ENCODE measurements at places on chromosomes 1 and 21.

GRCh38 chr1:24828887-24829192 lies 83.6 kb downstream of the CLIC4 start:
- H3K27ac ChIP-seq = no peak overlapping the region
- no peaks in the 10 kb centered on the region for H3K27me3 ChIP-seq
- H3K4me3 ChIP-seq = no peak overlapping the region
- H3K4me1 ChIP-seq = no peaks in the 10 kb centered on the region
- DNase-seq = no peak

DNA sequence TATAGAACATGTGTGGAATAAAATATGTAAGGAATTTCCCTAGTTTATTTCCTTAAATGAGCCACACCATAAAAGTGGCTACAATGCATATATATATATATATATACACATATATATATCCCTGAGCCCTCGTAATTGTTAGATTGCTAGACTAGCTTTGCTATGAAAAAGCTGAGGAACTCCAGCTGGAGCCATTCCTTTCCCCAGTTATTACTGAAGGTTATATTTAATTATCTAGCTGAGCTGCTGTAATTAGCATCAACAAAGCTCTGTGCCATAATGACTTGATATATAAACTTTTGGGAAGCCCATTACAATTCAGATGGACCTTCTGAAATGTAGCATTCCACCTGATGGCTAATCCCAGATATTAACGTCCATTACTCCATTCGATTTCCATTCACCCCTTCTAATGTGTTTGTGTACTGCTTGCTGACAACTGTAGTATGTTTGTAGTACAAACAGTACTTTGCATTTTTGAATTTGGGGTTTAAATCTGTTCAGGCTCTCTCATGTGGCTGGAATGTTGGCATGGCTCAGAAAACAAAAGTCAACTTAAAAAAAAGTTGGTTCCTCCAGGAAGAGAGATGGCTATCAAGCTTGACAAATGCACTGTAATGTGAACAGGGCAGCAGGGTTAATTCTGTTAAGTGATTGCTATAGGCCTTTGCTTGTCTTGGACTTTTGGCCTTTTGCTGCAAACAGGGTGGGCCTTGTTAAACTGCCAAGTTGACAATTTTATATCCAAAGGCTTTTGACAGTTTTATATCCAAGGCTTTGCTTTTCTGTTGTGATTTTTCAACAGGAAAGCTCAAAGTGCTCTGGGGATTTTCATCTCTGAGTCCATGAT lies 170.0 kb downstream of the LTN1 start:
- H3K4me3 ChIP-seq = no peak overlapping the region
- DNase-seq = no peak
- H3K36me3 ChIP-seq = no peaks in the 10 kb centered on the region

GRCh38 chr1:17935230-17935629 lies 172.4 kb upstream of the IGSF21 start:
- H3K36me3 ChIP-seq = no peaks in the 10 kb centered on the region
- no peaks in the 10 kb centered on the region for H3K27me3 ChIP-seq
- no peak for DNase-seq
- no peak overlapping the region for H3K4me3 ChIP-seq
- H3K4me1 ChIP-seq = no peaks in the 10 kb centered on the region

- DNase-seq = no peak
- H3K4me3 ChIP-seq = peak overlapping the region; percentile 44
- H3K27me3 ChIP-seq = no peaks in the 10 kb centered on the region
- no peaks in the 10 kb centered on the region for H3K36me3 ChIP-seq
- peak overlapping the region; percentile 81 for H3K27ac ChIP-seq
- peaks cover 47% of the 10 kb centered on the region for H3K4me1 ChIP-seq
Measured at GRCh38 chr1:247409869-247410544, 6.0 kb upstream of the NLRP3 start.

- no peak overlapping the region for H3K4me3 ChIP-seq
- no peaks in the 10 kb centered on the region for H3K27me3 ChIP-seq
- no peak overlapping the region for H3K27ac ChIP-seq
- no peak for DNase-seq
Measured at GRCh38 chr1:229822026-229822425, 196.0 kb downstream of the URB2 start.

- DNase-seq = peak; percentile 91
- H3K4me1 ChIP-seq = peaks cover 17% of the 10 kb centered on the region
- H3K27ac ChIP-seq = peak within 1 kb of the TSS; percentile 21
- peaks cover 3% of the 10 kb centered on the region for H3K36me3 ChIP-seq
Measured at GRCh38 chr1:67685067-67685557, at the start of gene GADD45A. Gene GADD45A, plus strand, starts transcription at chr1:67685201. Its CDS starts 294 bp downstream, at chr1:67685495.

DNA sequence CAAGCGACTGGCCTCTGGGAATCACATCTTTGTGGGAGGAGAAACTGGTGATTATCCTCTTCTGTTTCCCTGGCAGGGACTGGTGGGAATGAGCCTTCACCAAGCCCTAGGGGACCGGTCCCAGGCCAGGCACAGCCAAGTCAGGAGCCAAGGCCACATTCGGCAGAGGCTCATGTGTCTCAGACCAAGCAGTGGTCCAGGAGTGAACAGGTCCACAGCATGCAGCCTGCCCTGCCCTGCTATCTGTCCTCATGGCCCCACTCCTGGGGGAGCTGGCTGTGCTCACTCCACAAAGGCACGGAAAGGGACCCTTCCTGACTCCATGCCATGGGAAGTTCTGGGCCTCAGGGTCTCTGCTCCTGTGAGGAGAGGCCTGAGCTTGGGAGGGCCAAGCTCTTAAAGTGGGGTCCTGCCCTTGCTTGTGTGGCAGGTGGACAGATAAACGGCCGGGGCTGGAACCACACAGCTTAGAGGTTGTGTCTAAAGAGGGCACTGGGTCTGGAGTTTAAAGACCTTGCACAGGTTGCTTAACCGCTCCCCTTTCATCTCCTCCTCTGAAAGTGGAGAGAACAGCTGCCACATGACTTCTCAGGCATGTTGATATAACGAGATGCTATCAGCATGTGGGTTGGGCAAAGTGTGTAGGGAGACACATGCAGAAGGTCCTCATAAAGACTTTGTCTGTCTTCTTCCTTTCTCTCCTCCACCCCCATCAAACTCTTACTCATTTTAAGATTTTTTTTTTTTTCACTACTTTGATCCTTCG lies 57.5 kb downstream of the CASQ2 start:
- H3K36me3 ChIP-seq = no peaks in the 10 kb centered on the region
- no peak for DNase-seq
- peaks cover 6% of the 10 kb centered on the region for H3K27me3 ChIP-seq
- H3K4me1 ChIP-seq = no peaks in the 10 kb centered on the region
- H3K4me3 ChIP-seq = no peak overlapping the region
- no peak overlapping the region for H3K27ac ChIP-seq

GRCh38 chr1:165533254-165533653 lies 10.5 kb upstream of the LRRC52 start:
- H3K27me3 ChIP-seq = peaks cover 35% of the 10 kb centered on the region
- no peaks in the 10 kb centered on the region for H3K4me1 ChIP-seq
- no peaks in the 10 kb centered on the region for H3K36me3 ChIP-seq
- no peak overlapping the region for H3K4me3 ChIP-seq

GRCh38 chr1:69914976-69915765 lies 290.2 kb downstream of the LRRC40 start:
- no peak overlapping the region for H3K27ac ChIP-seq
- no peaks in the 10 kb centered on the region for H3K36me3 ChIP-seq
- no peak overlapping the region for H3K4me3 ChIP-seq
- no peaks in the 10 kb centered on the region for H3K4me1 ChIP-seq
- no peak for DNase-seq
- no peaks in the 10 kb centered on the region for H3K27me3 ChIP-seq
